ENCODE measurements at places on chromosomes 3 and 15. TPM values are rescaled to one million over a fixed set of nuclear protein-coding genes. Genes with fewer than 3 reads are reported as not detected.

LHFPL4 gene
- total RNA-seq, result not detected

RAB6B gene
- total RNA-seq, result 6.3 TPM

CSPG5 gene
- 0.66 TPM for total RNA-seq

ITIH4 gene
- total RNA-seq, result 3.1 TPM

UBP1 gene
- 123 TPM for total RNA-seq

CDC25A gene
- 0.68 TPM for total RNA-seq

ELL3 gene
- total RNA-seq, result 3.4 TPM

IL20RB gene
- 2.9 TPM for total RNA-seq

RPP25 gene
- total RNA-seq, result 7.2 TPM

TMEM42 gene
- 23.8 TPM for total RNA-seq

P2RY13 gene
- total RNA-seq, result 6.0 TPM

DNAH12 gene
- total RNA-seq, result 0.17 TPM

SSUH2 gene
- total RNA-seq, result not detected

ISLR gene
- total RNA-seq, result 52.2 TPM

TPRG1 gene
- 36.0 TPM for total RNA-seq

RHCG gene
- not detected for total RNA-seq

ZNF770 gene
- total RNA-seq, result 18.9 TPM

TMEM212 gene
- total RNA-seq, result 0.17 TPM

SNTN gene
- not detected for total RNA-seq

EPHB1 gene
- total RNA-seq, result 1.5 TPM

ROPN1 gene
- total RNA-seq, result not detected

ZSCAN29 gene
- total RNA-seq, result 20.7 TPM

PLA2G4E gene
- total RNA-seq, result not detected

SPTBN5 gene
- 0.17 TPM for total RNA-seq

ERICH6 gene
- total RNA-seq, result not detected

CSPG4 gene
- total RNA-seq, result 35.9 TPM

LTF gene
- total RNA-seq, result 17.9 TPM

GABRB3 gene
- total RNA-seq, result 0.88 TPM

GASK1A gene
- 10.1 TPM for total RNA-seq

SHC4 gene
- total RNA-seq, result not detected

LRRIQ4 gene
- total RNA-seq, result 0.38 TPM

ZBED2 gene
- not detected for total RNA-seq

UPK1B gene
- not detected for total RNA-seq

CX3CR1 gene
- 0.16 TPM for total RNA-seq

FGF12 gene
- 1.1 TPM for total RNA-seq

MOBP gene
- total RNA-seq, result not detected

P3H2 gene
- total RNA-seq, result 0.85 TPM

PRICKLE2 gene
- 66.5 TPM for total RNA-seq

CLDN16 gene
- not detected for total RNA-seq

SPATA12 gene
- 0.51 TPM for total RNA-seq

KBTBD13 gene
- not detected for total RNA-seq

CPNE9 gene
- total RNA-seq, result not detected

CTXN2 gene
- total RNA-seq, result not detected

CLSTN2 gene
- 34.8 TPM for total RNA-seq

LEKR1 gene
- total RNA-seq, result 0.34 TPM

DGKG gene
- total RNA-seq, result 2.4 TPM

ITGB5 gene
- 215 TPM for total RNA-seq

AQR gene
- total RNA-seq, result 25.5 TPM

FOXB1 gene
- not detected for total RNA-seq

BDH1 gene
- total RNA-seq, result 65.2 TPM

TRIM42 gene
- not detected for total RNA-seq

ANKRD34C gene
- total RNA-seq, result not detected

GPR27 gene
- total RNA-seq, result 0.38 TPM

CFAP44 gene
- 6.8 TPM for total RNA-seq
